ENCODE measurements at places on chromosomes 11 and 22. TPM values are rescaled to one million over a fixed set of nuclear protein-coding genes. Genes with fewer than 3 reads are reported as not detected.

GRCh38 chr11:46362156-46363030 lies 15.1 kb downstream of the DGKZ start:
- no peak for DNase-seq

Gene USP2
- total RNA-seq = 4.2 TPM

GRCh38 chr22:42350373-42350772 lies 79.9 kb upstream of the TCF20 start:
- no peak for DNase-seq

Gene MICAL2
- total RNA-seq = 31.1 TPM

DNA sequence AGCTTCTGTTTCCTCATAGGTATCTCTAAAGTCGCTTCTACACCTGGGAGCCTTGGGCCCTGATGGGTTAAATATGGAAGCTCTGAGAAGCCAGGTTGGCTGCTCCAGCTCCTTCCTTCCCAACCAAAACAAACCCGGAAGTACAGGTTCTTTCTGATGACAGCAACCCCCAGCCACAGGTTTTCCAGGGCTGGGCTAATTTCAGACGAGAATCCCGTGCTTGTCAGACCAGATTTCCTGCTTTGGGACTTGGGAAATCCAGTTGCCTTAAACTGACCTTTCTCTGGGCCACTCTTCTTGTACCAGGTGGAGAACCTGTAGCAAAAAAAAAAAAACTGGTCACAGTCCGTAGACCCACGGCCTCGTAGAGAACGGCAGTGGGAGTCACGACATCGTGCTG lies 51.9 kb downstream of the RBX1 start:
- no peak for DNase-seq

Gene ADAMTS15
- 61.2 TPM for total RNA-seq

Gene UBASH3B
- total RNA-seq = 51.3 TPM

DNA sequence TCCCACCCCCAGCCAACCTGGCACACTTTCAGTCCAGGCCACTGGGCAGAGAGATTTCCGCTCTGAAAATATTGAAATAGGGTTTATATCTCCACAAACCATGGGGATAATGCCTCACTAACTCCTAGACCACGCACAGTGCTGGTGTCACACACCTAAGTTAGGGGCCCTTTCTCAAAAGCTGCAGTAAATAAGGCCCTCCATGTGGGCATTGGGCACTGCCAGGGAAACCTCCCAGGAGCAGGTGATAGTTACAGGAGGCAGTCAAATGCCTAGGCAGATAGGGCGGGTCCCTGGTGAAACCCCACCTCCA lies 3.1 kb upstream of the IL10RA start:
- peak; percentile 33 for DNase-seq

GRCh38 chr11:96538622-96539021 lies 148.8 kb downstream of the JRKL start:
- DNase-seq = no peak

GRCh38 chr22:22461111-22461510 lies 47.4 kb downstream of the ZNF280B start:
- DNase-seq = no peak

- DNase-seq = no peak
These were observed 513.0 kb downstream of the SOX6 start for GRCh38 chr11:15843309-15843872.

DNA sequence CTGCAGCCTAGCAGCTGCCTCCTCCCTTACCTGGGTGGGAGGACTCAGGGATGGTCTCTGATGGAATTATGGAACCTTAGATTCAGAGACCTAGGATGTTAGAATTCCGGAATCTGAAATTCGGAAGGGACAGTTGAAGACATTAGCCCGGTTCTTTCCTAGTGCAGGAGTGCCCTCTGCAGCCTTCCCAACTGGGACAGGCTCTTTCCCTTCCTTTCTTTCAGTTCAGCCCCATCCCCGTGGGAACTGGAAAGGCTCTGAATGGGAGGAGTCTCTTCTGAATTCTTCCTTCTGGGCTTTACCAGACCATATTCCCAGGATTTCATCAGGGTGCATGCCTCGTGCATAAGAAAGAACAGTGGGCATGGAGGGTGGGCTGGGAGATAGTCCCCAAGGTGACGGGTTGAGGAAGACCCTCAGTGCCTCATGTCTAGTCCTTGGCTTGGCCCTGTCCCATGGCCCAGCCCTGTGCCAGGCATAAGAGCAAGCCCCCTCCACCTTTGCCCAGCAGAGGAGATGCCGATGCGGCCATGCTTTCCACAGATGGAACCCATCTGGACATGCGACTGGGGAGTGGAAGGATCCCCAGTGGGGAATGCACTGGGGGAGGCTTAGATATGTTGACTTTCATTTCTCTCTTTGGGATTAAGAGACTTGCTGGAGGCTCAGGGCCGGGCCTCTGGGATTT lies 14.4 kb downstream of the DNAJB13 start:
- DNase-seq = no peak

GRCh38 chr11:126169291-126169690 lies 42.2 kb downstream of the RPUSD4 start:
- DNase-seq = no peak

GRCh38 chr11:95242091-95242844 lies 11.3 kb upstream of the SESN3 start:
- DNase-seq = no peak

DNA sequence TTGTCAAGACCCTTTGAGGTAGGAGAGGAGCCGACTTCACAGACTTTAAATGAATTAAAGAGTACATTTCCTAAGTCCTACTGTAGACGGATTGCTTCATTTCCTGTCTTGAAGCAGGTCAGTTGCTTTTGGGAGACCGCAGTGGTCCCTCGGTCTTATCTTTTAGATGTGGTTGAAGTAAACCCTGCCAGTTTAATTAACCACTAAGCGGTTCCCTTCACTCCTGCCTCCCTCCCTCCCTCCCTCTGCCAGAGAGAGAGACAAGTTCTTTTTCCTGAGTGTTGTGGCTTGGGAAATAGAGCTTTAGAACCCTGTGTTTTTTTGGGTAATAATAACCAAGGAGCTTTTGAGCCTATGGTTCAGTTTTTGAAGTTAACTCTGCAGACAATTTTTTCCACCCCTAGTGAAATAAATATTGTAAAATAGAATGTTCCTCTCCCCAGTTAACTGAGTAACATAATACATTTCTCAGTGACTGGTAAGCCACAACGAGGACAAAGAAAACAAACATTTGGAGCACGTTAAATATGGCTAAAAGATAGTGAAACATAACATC lies 147.5 kb downstream of the LDLRAD3 start:
- no peak for DNase-seq

GRCh38 chr11:20116825-20117224 lies 43.5 kb downstream of the DBX1 start:
- no peak for DNase-seq

Gene IL17REL
- total RNA-seq = not detected

DNA sequence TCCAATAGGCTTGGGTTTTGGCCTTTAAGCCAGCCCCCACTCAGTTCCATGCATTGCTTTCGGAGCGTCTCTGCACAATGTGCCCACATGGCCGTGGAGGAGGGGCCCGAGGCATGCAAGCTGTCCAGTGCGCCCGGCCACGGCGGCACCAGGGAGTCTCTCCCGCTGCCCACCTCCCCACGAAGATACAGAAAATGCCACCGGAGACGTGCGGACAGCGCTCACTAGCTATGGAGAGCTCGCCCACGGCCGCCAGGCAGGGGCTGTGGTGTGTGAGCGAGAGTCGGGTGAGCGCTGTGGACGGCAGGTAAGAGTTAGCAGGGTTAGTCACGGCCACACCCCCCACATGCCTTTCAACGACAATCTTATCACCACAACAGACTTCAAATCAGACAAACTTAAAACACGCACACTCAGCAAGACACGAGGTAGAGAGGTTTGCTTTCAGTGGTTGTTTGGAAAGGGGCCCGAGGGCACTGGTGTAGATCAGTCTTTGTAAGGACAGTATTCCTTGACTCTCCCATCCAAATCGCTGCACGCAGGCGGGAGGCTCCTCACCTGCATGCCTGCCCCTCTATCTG lies 18.7 kb upstream of the BID start:
- DNase-seq = no peak

Gene PNPLA3
- 0.93 TPM for total RNA-seq

All from mesenteric fat pad (tissue), 1 donor.